C1 segment of cervical spinal cord (tissue), 14 donors: ENCODE measurements at places on chromosomes 4 and X.
A peak's percentile ranks its signal among the peaks of the same experiment; 100 is the strongest.

GRCh38 chrX:136049608-136050007, 64.4 kb downstream of the SLC9A6 start:
- DNase-seq = no peak

GRCh38 chrX:153657161-153657560, 10.2 kb downstream of the DUSP9 start:
- DNase-seq = no peak

DNA sequence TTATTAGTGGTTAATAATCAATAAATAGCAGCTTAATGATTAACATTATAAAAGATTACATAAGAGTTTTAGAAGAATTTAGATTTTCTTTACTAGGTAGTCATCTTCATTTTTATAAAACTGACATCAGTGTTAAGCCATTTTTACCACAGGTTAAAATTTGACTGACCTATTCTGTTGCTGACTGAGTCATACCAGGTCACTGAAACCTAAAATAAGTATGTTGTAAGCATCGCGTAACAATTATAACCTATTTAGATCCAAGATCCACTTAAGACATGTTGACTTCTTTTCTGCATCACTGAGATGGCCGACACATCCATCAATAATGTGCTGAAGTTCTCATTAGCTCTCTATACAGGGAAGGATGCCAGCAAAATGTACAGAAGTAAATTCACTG, 36.7 kb downstream of the ARX start:
- no peak for DNase-seq

DNA sequence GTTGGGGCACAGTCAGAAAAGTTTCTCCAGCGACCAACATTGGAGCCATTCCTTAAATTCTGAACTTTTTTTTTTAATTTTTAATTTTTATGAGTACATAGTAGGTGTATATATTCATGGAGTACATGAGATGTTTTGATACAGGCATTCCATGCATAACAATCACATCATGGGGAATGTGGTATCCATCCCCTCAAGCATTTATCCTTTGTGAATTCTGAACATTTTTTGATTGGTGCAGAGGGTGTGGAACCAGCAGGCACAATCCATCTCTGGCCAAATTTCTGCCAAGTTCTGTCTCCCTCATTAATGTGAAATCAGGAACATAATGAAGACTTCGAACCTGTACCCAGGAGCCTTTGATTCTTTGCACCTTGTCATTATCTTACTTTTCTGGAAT, 267.0 kb downstream of the FRMPD4 start:
- no peak for DNase-seq

DNA sequence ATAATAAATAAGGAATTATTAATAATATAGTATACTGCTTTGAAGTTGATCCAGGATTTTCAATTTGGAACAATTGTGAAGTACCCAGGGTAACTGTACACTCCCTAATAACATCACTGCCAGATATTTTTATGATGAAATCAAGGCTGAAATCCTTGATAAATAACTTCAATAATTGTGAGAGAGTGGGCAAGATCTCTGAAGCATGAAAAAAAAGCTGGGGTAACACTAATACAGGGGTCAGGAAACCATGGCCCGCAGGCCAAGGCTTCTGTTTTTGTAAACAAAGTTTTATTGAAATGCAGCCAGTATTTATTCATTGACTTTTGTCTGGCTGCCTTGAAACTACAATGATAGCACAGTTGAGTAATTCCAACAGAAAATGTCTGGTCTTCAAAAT, 41.6 kb downstream of the CPEB2 start:
- DNase-seq = no peak

- no peak for DNase-seq
These were observed 41.0 kb upstream of the UCP1 start for GRCh38 chr4:140609548-140610425.

GRCh38 chr4:145295547-145295946, 115.2 kb upstream of the OTUD4 start:
- DNase-seq = no peak

DNA sequence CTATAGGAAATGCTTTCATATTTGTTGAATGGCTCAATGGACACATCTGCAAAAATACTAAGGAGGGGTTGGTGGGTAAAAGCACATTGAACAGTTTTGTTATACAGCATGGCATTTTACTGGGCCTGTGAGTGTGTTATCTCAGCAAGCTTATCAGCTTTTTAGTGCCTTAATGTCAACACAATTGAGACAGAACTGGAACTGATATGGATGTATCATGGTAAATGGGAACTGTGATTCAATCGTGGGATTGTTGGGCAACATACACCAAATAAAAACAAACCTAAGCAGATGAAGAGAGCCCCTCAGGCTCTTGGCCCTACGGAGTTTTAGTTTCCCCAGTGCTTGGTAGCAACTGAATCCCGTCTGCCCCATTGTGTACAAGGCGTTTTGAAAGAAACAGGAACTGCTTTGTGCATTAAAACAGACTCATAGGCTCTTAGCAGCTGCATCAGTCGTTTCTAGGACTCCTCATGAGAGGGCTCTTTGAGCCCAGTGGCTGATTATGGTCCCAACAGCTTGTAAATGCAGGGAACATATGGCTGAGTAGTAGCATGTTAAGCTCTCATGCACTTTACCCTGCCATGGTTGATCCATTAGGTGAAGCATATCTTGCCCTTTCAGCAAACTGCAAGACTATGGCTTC, 7.3 kb downstream of the GPR119 start:
- DNase-seq = no peak

DNA sequence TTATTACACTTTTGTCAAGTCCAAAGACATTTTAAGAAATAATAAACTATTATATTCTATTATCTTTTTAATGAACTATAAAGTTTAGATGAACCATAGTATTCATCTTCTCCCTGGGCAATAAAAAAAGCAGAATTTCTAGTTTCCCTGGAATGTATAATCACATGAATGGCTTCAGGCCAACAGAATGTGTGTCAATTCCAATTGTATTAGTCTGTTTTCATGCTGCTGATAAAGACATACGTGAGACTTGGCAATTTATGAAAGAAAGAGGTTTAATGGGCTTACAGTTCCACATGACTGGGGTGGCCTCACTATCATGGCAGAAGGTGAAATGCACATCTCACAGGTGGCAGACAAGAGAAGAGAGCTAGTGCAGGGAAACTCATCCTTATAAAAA, 70.7 kb upstream of the ANXA10 start:
- DNase-seq = no peak

- no peak for DNase-seq
These were observed 198.0 kb downstream of the ARHGAP24 start for GRCh38 chr4:85672959-85673358.

- no peak for DNase-seq
These were observed 701.9 kb upstream of the ACTRT1 start for GRCh38 chrX:128754130-128754529.

DNA sequence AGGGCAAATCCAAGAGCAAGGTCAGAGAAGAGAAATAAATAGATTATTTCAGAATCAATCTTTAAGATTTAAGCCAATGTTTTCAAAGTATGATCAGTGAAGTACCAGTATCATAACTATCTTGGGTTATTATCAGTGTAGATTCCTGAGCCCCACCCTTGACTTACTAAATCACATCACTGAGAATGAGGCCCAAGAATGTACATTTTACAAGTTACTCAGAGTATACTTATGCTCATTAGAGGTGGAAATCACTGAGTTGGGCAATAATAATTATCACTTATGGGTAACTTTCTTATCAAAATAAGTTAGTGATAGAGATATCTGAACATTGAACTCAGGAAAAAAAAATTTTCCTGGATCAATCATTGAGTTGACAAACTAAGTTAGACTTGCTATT, 121.6 kb upstream of the NOCT start:
- no peak for DNase-seq

DNA sequence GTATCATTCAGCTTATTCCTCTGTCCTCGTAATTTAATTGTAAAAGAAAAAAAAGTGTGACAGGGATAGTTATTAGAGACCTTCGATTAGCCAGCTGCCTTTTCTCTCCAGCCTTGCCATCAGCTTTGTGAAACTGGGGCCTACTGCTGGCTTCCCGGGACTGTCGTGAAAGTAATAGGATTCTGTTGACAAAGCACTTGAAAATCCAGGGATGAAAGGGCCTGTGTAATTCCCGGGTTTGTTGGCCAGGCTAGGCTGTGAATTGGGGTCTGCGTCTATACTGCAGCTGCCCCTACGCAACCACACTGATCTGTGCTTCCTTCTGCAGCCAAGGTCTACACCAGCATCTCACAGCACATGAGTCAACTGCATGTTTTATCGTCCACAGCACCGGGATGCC, 120.4 kb upstream of the SCML1 start:
- DNase-seq = no peak

DNA sequence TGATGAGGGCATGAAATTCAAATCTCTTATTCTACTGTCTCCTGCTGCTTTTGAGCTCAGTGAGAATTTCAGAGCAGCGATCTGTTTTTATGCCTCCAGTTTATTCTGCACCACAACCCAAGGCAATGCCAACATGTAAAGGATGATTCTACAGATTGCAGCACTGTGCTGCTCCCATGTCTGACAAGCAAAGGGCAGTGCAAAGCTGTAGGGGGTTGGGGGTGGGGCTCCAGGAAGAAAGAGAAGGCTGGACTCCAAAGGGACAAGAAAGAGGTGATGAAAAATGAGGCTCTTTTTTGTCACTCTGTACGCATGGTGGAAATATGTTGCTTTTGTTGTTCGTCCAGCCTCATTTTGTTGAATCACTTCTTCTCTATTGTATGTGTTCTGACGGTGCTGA, 254.6 kb downstream of the STIM2 start:
- no peak for DNase-seq

GRCh38 chr4:145956288-145956890, 17.8 kb upstream of the ZNF827 start:
- DNase-seq = no peak

DNA sequence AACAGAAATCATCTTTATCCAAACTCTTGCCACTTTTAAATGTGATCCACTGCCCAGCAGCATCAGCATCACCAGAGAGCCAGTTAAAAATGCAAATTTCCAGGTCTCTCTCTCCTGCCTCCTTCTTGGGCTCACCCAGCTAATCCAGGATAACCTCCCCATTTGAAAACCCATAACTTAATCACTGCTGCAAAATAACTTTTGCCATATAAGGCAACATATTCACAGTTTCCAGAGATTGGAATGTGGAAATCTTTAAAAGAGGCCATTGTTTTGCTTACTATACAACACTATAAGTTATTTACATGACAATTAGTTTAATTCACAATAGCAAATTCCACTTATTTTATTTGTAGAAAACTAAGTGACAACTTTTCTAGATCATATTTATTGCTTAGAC, 4.8 kb upstream of the EXOSC9 start:
- no peak for DNase-seq

GRCh38 chr4:40182954-40183353, 13.9 kb upstream of the RHOH start:
- DNase-seq = no peak

DNA sequence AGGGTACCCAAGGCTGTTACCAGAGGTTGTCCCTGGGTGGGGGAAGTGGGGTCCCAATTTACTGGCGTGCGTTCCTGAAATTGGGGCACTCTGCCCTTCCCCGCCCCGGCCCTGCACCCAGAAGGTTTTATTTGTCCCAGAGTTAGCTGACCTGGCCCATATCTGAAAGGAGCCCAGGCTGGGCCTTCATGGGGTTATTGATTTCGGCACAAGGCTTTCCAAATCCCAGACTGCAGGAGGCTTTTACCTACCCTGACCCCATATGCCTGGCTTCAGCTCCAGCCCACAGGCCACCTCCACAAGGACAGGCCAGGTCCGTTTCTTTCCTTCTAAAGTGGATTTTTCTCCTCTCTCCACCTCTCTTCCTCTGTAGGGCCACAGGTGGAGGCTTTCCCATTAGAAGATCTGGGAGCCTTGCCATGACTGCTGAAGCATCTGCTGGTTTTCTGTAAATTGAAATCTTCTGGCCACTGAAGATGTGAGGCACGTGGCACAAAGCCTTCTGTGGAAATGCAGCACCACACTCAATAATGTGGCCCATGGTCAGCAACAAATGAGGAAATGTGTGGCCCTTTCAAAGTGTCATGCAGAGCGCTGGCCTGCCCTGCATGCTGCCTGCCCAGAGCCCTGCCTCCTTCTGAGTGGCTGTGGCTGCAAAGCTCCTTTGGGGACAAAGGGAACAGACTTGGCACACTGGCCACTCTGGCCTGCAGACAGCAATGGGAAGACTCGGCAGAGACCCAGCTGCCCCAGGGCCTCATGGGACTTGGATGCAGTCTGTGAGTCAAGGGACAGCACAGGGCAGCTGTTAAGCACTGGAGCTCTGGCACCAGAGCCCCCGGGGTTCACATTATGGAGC, 43.1 kb upstream of the MTM1 start:
- DNase-seq = peak; percentile 63

- no peak for DNase-seq
These were observed 144.9 kb downstream of the FNIP2 start for GRCh38 chr4:158913766-158914165.

DNA sequence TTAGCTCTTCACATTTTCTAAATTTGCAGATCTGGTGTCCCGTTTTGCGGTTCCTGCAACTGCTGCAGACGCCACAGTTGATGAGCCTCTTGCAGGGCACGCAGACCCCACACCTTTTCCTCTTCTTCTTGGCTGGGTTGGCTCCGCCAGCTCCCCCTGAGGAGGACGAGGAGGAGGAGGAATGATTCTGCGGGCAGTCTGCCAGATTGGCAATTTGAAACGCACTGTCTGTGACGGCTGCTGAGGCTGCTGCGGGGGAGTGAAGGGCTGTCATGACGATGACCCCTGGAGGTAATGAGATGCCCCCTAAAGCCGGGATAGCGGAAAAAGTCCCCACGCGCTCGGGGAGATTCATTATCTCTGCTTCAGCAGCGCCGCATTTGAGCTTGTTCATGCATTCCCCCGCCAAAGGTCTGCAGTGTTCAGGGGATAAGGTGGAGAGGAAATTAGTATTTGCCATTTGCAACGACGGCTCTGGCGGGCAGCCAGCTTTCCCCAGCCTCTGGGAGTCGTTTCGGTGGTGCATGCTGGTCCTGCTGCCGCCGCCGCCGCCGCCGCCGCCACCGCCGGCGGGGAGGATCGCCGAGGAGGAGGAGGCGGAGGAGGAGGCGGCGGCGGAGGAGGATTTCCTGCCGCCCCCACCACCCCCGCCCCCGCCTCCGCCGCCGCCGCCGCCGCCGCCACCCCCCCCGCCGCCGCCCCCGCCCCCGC, 3.8 kb downstream of the CXXC4 start:
- peak; percentile 65 for DNase-seq

DNA sequence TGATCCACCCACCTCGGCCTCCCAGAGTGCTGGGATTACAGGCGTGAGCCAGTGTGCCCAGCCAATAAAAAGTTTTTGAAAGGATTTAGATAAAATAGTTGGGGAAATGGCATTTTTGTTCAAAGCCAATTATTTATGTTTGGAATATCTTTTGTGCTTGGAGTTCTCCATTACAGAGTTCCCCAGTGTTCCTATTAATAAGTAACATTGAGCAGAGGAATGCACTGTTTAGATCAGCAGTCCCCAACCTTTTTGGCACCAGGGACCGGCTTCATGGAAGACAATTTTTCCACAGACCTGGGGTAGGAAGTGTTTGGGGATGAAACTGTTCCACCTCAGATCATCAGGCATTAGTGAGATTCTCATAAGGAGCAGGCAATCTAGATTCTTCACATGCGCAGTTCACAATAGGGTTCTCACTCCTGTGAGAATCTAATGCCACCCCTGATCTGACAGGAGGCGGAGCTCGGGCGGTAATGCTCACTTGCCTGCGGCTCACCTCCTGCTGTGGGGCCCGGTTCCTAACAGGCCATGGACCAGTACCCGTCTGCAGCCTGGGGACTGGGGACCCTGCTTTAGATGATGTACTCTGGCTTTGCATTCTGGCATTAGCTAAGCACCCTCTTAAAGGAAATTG, 8.3 kb downstream of the PKD2 start:
- no peak for DNase-seq
